ENCODE measurements at places on chromosomes 16 and 17.

GRCh38 chr17:43741636-43742035 lies 17.0 kb downstream of the SOST start:
- DNase-seq: no peak

GRCh38 chr17:57679906-57680695 lies 65.0 kb downstream of the CCDC182 start:
- DNase-seq: no peak

DNA sequence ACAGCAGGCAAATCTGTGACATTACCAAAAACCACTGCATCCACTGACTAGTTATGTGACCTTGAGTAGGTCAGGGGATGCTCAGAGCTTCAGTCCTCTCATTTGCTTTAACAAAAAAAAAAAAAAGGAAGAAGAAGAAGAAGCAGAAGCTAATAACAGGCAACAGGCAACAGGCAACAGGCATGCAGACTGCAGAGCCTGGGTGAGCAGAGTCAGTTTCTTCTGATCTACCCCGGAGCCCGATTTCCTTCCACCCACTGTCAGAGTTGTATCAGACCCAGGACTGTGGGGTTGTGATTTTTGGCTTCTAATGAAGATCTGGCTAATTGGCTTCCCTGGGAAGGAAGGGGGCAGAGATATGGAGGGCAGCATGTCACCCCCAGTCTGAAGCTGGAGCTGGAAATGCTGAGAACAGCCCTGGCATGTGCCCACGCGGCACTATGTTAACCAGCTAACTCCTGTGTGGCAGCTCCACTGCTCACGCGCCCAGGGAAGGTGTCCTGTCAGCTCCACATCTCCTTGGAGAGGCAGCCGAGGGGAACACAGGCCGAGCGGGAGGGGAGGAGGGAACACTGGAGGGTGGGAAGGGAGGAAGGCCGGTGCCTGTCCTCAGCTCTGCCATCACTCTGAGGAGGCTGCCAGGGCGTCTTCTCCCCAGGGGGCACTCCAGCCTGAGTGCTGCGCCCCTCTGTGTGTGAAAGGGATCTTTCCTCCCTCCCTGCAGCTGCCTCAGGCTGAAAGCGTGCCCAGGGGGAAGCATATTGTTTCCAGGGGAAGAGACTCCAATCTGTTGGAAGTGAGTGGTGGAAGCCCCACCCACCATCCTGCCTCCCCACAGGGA lies 17.6 kb downstream of the SRCIN1 start:
- no peak for DNase-seq

GRCh38 chr16:79053577-79053976 lies 547.0 kb downstream of the MAF start:
- no peak for DNase-seq

DNA sequence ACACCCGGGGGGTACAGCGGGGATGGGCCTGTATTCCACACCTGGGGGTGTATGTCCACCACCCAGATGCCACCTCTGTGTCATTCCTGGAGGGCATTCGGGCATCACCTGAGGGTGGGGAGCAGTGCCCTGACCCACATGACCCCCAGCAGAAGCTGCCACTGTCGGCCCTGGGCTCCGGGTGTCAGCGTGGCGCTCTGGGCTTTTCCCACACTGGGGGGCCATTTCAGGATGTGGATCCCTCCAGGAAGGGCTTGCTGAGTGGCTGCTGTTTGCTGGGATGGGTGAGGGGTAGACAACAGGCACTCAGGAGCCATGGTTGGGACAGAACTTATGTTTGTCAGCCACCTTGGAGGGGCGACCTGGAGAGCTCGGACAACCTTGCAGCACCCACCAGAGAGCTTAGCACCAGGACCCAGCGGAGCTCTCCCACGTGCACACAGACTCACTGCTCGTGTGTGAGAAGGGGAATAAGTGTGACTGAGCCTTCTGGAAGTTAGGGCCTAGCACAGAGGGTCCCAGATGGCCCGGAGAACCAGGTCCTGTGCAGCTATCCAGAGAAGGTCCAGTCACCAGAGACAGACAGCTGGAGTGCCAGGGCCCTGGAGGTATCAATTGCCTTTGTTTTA lies 102.7 kb downstream of the METRNL start:
- DNase-seq: no peak

- no peak for DNase-seq
Observed at GRCh38 chr17:71527311-71527710, 593.5 kb upstream of the SOX9 start.

DNA sequence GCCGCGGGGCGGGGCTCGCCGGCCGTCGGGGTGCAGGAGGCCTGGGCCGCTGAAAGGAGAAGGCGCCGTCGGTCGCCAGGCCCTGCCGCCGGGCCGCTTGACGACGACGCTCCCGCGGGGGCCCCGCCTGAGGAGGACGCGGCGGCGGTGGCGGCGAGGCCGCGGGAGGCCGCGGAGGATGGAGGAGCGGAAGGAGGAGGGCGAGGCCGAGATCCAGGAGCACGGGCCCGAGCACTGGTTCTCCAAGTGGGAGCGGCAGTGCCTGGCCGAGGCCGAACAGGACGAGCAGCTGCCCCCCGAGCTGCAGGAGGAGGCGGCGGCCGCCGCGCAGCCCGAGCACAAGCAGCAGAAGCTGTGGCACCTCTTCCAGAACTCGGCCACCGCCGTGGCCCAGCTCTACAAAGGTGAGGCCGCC lies 430 bp downstream of the HAPSTR1 start:
- peak; percentile 48 for DNase-seq

GRCh38 chr17:70420861-70421445 lies 251.6 kb downstream of the KCNJ2 start:
- DNase-seq: no peak

DNA sequence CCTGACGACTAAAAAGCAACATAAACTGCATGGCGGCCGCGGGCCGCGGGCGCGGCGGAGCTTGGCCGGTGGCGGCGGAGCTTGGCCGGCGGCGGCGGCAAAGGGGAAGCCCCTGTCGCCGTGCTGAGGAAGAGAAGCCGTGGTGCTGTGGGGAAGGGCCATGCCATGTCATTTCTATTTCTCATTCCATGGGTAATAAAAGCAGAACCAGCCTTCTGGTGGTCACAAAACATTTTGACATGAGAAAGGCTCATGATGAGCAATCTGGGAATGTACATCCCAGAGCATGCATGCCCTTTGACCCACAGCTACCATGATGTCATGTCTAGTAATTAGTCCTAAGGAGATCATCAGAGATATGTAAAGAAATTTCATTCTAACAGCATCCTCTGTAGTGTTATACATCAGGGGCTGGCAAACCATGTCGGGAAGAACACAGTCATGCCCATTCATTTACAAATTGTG lies 23.9 kb upstream of the HEATR6 start:
- no peak for DNase-seq

- DNase-seq: no peak
Observed at GRCh38 chr17:12548558-12548957, 117.1 kb upstream of the MYOCD start.

DNA sequence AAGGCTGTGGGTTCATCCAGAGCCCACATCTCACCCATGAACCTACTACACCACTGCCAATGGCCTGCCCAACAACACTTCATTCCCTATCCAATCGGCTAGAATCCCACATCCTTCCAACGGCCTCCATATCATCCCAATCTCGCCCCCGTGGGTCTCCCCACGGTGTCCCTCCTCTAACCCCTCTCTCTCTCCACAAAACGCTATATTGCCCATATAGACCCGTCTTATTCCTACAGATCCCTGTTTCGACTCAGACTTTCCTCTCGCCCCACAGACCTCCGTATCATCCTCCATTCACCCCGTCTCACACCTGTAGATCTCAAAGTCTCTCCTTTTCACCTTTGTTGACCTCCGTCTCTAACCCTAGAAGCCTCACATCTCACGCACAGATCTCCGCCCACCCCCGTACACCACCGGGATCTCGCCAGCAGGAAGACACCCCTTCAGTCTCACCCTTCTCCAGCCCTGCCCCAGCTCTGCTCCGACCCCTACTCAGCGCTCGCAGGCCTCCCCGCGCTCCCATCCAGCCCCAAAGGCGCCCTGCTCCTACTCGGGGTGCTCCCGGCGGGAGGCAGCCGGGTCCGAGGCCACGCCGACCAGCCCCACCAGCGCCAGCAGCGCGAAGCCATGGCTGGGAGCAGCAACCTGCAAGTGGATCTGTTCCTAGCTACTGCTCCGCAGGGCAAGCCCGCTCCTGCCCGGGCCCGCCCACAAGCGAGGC lies at the start of gene FDXR:
TSS of gene FDXR (minus strand) at position 682 of the 724 bp plus-strand sequence. CDS start at position 632, 50 bp downstream.
- DNase-seq: no peak

- no peak for DNase-seq
Observed at GRCh38 chr17:16649585-16649984, 4.1 kb downstream of the ZNF624 start.

DNA sequence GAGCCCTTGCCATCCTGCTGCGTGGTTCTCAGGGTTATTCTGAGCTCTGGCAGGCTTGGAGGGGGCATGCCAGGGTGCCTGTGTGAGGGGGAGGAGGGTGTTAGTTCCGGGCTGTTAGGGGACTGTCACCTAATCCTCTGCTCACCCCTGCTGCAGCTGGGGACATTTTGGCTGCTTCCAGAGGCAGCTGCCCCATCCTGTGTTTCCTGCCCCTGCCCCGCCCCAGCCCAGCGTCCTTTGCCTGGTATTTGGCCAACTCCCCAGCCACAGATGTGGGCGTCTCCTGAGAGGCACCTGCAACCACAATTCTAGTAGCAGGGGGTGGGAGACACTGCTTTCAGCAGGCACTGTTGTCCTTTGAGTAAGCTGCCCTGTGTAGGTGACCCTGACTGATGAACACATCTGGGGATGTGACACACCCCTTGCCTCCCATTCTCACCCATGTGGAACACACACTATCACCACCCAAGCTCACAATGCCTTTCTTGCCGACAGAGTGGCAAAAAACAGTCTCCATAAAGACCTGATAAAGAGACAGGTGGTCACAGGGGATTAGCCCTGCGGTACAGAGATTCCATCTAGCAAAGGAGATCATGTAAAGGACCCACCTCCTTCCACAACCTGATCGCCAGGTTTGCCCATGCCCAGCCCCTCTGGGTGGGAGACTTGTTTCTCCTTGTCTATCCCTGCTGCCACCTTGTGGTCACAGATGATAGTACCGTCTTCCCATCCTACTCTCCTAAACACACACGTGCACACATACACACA lies at the start of gene CHRNE:
TSS of gene CHRNE (minus strand) at position 48 of the 768 bp plus-strand sequence. CDS start at position 13, 35 bp downstream.
- peak; percentile 76 for DNase-seq

- DNase-seq: no peak
Observed at GRCh38 chr16:54176376-54176901, 110.1 kb downstream of the IRX3 start.

DNA sequence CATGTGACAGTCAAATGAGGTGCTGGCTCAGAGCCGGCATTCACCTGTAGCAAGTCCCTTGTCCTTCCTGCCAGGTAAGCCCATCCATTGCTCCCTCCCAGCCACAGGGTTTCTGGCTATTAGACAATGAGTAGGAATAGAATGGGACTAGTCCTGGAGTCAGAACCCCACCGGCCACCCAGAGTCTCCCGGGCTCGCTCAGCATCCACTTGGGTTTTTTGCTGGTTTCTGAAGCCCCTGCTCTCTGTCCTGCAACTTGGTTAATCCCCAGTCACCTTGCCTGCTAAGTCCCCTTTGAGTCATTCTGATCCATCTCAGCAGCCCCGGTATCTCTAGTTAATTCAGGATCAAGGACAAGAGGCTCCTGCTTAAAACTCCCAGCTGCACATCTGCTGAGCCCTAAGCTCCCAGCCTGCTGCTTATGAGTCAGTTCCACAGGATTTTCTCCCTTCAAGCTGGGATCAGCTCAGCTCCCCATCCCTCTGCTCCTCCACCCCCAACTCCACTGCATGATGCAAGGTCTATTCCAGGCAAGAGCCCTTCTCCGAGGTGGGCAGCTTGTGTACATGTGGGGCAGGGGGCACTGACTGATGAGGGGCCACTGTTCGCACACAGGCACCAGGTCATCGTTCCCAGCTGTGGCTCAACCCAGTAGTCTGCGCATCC lies 19.9 kb upstream of the MRPS23 start:
- DNase-seq: no peak

GRCh38 chr17:72525225-72526015 lies 404.6 kb downstream of the SOX9 start:
- no peak for DNase-seq

DNA sequence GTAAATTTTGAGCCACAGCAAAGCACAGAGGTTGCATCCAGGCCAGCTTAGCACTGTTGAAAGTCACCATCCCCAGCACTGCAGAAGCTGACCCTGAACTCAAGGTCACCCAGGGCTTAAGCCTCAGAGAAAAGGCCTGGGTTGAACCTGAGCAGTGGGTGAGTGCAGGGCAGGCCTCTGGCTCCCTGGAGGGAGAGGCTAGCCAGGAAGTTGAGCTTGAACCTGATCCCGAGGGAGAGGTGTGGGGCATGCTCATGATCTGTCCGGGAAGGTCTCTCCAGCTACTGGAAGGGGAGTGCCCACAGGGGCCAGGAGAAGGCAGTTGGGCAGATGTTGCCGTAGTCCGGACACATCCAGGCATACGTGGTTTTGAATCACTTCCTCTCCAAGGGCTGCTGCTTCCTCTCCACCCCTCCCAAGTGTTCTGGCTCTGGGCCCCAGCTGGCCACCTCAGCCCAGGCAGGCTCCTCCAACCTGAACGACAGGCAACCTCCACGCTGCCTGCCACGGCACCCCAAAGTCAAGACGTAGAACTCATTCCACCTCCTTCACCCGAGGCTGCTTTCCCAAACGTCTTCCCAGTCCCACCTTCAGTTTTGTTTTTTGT lies 18.4 kb downstream of the CARHSP1 start:
- no peak for DNase-seq

DNA sequence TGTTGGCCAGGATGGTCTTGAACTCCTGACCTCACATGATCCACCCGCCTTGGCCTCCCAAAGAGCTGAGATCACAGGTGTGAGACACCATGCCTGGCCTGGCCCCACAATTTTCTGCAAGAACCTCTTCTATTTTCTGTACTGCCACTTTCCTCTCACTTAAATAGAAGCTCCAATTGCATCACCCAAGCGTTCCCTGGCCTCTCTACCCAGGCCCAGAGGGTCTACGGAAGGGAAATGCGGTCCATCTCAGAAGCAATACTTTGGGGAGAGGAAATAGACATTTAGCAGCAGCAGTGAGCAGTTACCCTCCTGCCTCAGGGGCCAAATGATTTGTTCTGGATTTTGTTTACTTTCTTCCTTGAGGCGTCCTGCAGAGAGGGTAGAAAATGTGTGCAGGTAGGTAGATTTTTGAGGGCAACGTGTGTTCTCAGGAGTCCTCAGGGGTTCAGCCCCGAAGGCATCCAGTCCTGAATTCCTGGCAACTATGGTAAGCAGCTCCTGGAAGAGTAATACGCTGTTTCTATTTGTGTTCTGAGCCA lies 11.0 kb downstream of the SLC6A4 start:
- DNase-seq: no peak

- DNase-seq: peak; percentile 18
Observed at GRCh38 chr17:75720656-75721462, at the start of gene ITGB4. Gene ITGB4, plus strand, starts transcription at chr17:75721459. Its CDS starts 3,245 bp downstream, at chr17:75724704.

GRCh38 chr16:47211218-47211617 lies 67.5 kb upstream of the NETO2 start:
- DNase-seq: no peak

DNA sequence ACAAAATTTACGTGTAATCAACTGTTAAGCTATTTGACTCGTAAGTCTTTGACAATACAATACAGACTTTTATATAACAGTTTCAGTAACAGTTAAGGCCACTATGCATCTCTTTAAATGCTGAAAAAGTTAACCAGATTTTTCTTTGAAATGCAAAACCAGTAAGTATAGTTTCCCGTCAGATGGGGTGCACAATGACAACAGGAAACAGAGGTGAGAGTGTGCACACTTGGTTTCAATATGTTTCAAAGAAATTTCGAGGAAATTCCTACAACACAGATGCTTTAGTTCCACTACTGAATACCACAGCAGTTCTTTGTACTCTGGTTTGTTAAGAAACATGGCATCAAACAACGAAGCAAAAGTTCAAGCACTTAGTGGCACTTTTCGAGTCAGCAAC lies 48.4 kb downstream of the RNF157 start:
- DNase-seq: no peak

GRCh38 chr17:42378959-42379594 lies 9.2 kb downstream of the STAT3 start:
- no peak for DNase-seq

- no peak for DNase-seq
Observed at GRCh38 chr17:72786209-72786608, 306.3 kb downstream of the SLC39A11 start.

Data from cerebellum (tissue), 4 donors.